Activated gamma-delta T cell (primary cell): ENCODE measurements at places on chromosomes 1 and 21.

DNA sequence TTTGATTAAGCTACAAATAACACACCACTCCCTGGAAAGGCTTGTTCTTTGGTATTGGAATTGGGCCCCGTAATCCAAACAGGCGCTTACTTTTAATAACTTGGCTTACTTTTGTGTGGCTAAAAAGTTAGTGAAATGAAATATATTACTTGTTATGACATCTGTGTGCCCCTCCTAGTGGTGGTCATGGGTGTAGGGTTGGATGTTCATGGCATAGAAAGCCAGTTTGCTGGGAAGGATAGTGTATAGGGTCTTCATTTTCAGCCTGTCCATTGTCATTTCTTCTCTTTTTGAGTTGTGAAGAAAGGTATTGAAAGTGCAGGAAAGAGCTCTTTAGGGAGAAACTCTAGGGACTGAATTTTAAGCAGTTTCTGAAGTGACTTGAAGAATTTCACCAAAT lies 5.9 kb downstream of the CDC14A start:
- no peak for DNase-seq

DNA sequence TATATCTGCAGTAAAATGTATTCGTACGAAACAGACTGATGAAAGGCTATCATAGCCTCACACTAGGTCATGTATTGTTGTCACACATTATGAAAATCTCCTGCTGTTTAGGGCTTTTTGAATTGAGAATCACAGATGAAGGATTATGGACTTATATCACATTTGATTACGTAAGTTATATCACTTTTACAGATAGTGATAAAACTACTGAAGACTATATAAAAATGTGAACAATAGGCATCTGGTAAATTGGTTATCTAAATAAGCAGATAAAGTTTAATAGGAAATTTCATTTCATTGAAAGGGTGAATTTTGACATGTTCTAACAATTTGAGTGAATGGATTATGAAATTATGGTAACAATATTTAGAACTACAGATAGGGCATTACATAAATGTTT lies 20.0 kb downstream of the LAMC1 start:
- DNase-seq: no peak

GRCh38 chr1:197156692-197157091 lies 10.2 kb upstream of the ASPM start:
- no peak for DNase-seq

DNA sequence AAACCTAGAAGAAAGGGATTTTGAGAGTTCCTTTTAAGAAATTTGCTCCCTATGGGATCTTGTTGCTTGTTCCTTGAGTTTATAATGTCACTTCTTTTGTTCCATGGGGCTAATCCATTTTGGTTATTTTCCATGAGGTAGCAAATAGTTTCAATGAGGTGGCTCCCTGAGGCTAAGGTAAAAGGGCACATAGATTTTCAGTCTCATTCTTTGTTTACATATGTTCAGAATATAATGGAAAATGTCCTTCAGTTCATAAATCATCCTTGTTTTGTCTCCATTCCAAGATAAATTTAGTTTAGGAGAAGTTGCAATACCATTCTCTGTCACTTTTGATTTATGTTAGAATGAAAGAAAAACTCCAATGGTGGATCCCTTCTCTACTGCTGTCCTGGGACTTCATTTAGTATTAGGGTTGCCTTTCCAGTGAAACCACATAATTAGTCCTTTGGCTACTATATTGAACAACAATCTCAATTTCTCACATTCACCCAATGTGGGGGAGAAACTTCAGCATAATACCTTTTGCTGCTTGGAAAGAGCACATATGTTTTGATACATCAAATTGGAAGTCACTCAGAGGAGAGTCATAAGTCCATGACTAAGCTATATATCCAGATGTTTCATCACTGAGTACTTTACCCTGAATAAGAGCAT lies 80.9 kb upstream of the ADAMTS5 start:
- no peak for DNase-seq

- DNase-seq: no peak
Observed at GRCh38 chr1:197637406-197637805, 137.9 kb downstream of the DENND1B start.

DNA sequence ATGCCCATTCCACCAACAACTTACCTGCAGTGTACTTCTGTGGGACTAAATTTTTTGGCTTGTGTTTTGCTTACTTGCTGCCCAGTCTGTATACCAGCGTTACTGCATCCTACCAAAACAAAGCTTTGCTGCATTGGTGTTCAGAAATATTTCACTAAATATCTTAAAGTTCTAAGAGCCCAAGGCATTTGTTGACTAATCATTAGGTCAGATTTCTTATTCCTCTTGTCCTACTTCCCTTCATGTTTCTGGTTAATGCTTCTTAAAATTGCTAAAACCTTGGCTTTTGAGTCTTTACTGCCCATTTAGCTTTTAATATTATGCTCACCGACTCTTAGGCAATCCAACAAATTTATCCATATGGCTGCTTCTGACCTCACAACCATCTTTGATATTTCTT lies 161.8 kb downstream of the DPYD start:
- no peak for DNase-seq

- no peak for DNase-seq
Observed at GRCh38 chr21:42973309-42973990, 912 bp upstream of the PKNOX1 start.

DNA sequence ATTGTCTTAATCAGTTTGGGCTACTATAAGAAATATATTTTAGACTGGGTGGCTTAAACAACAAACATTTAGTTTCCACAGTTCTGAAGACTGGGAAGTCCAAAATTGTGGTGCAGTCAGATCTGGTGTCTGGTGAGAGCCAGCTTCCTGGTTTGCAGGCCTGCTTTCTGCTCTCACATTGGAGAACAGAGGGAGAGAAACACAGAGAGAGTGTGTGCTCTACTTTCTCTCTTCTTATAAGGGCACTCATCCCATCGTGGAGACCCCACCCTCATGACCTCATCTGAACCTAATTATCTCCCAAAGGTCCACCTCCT lies 4.1 kb downstream of the LEPR start:
- no peak for DNase-seq

- no peak for DNase-seq
Observed at GRCh38 chr1:14538335-14538734, 60.1 kb upstream of the KAZN start.

DNA sequence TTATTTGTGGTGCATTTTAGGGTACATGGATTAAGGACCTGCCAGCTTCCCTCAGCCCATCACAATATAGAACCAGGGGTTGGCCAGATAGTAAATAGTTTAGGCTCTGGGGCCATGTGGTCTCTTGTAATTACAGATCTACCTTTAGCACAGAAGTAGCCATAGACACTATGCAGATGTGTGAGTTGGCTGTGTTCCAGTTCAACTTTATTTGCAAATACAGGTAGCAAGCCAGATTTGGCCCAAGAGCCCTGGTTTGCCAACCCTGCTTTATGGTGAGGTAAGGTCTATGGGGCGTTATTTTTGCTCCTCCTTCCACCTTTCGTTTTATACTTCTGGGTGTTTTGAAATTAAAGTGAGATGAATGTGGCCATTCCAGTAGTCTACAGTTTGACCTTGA lies 48.7 kb downstream of the MRPS6 start:
- DNase-seq: no peak

- DNase-seq: no peak
Observed at GRCh38 chr1:207300970-207301369, 20.5 kb upstream of the CD55 start.

DNA sequence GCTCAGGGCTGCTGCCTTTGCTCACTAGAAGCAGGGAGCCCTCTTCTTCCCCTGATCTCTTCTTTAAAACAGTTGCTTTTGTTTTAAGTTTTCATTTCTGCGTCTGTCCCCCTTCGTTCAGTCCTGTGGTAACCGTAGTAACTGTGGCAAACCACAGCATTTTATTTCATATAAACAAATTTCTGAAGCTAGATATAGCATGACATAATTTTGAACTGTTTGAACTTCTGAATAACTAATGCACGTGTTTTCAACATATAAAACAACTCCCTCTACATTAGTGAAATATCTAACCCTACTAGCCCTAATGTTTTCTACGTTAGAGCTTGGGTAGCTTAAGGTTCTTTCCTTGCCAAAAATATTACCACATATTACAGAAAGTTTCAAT lies 104.6 kb downstream of the DISP1 start:
- DNase-seq: no peak

GRCh38 chr1:227765261-227766014 lies 30.2 kb downstream of the SNAP47 start:
- no peak for DNase-seq

DNA sequence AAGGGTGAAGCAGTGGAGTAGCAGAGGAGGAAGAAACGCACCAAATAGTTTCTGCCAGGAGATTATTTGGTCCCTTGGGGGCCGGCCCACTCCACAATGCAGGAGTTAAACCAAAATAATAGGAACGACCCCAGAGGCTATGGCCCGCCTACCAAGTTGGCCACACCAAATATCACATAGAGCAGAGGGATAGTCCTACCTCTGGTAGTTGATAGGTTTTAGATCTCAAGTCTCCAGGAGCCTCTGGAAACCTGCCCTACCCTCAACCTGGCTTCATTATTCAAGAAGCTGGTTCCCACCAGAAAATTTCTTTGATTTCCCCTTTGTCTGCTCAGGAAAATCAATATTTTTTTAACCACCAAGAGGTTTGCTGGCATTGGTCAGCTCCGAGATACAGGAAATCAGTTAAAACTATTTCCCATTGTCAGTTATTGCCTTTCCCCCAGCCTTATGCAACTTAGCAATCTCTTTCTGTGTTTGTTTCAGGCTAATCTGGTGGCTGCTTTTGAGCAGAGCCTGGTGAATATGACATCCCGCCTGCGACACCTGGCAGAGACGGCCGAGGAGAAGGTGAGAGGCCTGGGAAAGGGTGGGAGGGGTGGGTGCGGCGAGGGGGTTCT lies 35.5 kb upstream of the IPO9 start:
- DNase-seq: no peak

GRCh38 chr1:178502330-178502714 lies 5.6 kb upstream of the CLEC20A start:
- DNase-seq: no peak

- DNase-seq: no peak
Observed at GRCh38 chr1:241849345-241849695, 1.3 kb downstream of the EXO1 start.

DNA sequence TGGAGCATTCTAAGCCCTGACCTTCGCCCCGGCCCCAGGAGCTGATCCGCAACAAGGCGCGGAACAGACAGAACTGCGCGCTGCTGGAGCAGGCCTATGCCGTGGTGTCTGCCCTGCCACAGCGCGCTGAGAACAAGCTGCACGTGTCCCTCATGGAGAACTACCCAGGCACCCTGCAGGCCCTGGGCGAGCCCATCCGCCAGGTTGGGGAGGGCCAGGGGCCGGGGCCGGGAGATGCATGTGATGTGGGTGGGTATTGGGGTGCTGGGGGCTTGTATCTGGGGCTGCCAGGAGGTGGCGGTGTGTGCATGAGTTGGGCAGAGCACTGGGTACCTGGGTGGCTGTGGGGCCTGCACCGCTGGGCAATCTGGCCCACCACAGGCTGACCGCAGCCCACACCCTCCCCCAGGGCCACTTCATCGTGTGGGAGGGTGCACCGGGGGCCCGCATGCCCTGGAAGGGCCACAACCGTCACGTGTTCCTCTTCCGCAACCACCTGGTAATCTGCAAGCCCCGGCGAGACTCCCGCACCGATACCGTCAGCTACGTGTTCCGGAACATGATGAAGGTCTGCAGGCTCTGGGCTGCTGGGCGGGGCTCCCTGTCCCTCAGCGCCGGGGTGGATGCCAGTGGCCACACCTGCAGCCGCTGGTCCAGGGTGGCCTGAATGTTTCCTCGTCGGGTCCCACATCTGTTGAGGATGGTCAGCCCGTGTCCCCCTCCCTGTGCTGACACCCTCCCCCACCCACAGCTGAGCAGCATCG lies 65.8 kb downstream of the TRIM11 start:
- no peak for DNase-seq

DNA sequence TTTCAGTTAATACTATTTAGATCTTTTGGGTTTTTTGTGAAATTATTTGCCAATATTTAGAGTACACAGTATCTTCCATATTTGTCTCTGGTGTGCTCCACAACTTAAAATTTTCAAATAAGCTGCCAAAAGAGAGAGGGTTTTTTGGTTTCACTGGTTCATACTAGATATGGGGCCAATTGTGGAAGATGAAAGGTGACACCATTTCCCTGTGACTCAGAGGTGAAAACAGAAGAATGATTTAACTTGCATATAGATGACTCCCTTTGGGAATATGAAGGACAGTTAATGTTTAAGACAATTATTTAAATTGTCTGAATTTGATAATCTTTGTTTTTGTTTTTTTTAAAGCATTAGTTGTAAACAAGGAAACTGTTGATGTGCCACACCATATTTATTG lies 37.5 kb downstream of the IVNS1ABP start:
- no peak for DNase-seq

- DNase-seq: no peak
Observed at GRCh38 chr1:38068220-38068979, 21.8 kb upstream of the POU3F1 start.

GRCh38 chr1:208523007-208523406 lies 278.8 kb upstream of the PLXNA2 start:
- no peak for DNase-seq

DNA sequence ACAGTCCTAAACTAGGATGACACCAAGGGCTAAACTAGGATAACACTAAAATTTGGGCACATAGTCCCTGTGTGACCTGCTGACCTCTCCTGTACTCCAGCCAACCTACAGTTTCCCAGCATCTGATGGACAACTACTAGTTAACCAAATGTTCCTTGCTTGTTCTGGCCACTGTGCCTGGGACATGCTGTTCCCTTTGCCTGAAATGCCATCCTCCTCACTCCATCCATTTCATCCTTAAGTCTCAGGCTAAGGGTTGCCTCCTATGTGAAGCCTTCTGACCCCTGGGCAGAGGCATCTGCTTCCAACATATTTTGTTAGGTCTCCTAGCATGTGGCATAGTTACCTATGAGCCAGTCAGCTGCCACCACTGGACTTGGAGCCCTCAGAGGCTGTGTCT lies 204.9 kb upstream of the JUN start:
- DNase-seq: no peak

DNA sequence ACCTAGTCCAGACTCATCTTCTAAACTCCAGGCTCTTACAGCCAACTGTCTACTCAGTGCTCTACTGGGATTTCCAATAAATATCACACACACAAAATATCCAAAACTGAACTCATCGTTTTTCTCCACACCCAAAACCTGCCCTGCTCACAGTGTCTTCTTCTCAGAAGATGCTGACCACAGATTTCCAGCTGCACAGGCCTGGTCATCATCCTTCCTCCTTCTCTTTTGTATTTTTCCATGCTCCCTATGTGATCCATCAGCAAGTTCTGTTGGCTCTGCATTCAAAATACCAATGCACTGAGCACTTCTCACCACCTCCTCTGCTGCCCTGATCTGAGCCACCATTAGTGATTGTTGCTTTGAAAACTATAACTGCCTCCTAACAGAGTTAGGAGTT lies 159.5 kb upstream of the KAZN start:
- DNase-seq: no peak

DNA sequence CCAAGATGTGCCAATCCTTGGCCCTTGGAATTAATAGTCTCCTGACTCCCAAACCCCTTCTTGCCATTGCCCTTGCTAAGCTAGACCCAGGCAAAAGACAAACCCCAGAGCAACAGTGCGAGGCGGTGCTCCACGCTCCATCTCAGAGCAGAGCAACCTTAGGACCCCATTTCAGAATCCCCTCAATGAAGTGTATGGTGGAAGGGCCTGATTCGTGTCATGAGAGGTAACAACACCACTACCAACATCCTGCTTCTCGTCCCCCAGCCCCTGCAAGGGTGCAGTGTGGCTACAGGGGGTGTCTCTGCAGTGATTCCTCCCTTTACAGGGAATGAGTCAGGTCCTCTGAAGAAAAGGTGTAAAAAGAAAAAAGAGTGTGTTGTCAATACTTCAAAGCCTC lies 103.9 kb upstream of the IRF2BP2 start:
- no peak for DNase-seq
